ENCODE measurements at places on chromosomes 16 and 17. TPM values are rescaled to one million over a fixed set of nuclear protein-coding genes. Genes with fewer than 3 reads are reported as not detected.

The NARF gene
- total RNA-seq = 177 TPM

The MT1G gene
- total RNA-seq = not detected

The EPX gene
- not detected for total RNA-seq

The PRKCB gene
- 0.69 TPM for total RNA-seq

The LRRC37A gene
- 11.5 TPM for total RNA-seq

The HSF5 gene
- 0.10 TPM for total RNA-seq

The IL17C gene
- total RNA-seq = not detected

The TBC1D3H gene
- 0.37 TPM for total RNA-seq

The NTN3 gene
- total RNA-seq = 5.4 TPM

The GRB2 gene
- total RNA-seq = 148 TPM

The EARS2 gene
- 8.3 TPM for total RNA-seq

The TBC1D28 gene
- total RNA-seq = 0.44 TPM

The ALOXE3 gene
- not detected for total RNA-seq

The ZFP3 gene
- total RNA-seq = 4.9 TPM

The CIBAR2 gene
- total RNA-seq = not detected

The TEKT3 gene
- total RNA-seq = 0.54 TPM

The NPB gene
- total RNA-seq = 0.96 TPM

The TPSB2 gene
- not detected for total RNA-seq

The PLSCR3 gene
- 78.1 TPM for total RNA-seq

The CNTROB gene
- total RNA-seq = 55.7 TPM

The CETP gene
- not detected for total RNA-seq

The ADGRG3 gene
- not detected for total RNA-seq
